ENCODE measurements at places on chromosomes 1 and 21. TPM values are rescaled to one million over a fixed set of nuclear protein-coding genes. Genes with fewer than 3 reads are reported as not detected.

DNA sequence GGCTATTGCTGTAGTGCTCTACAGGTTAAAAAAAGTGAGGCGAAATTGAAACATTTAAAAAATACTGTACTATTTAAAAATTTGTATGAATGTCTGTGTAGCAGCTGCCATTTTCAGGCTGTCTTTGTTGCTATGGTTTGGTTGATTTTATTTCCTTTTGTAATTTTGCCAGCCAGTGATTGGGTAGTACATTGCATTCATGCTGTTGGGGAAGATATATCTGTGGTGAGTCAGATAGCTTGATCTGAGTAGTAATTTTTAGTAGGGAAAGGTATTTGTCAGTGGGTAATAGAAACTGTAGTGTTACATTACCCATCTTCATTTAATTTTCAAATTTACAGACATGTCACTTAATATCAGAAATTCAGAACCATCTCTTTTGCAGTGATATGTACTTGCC, 15.0 kb downstream of the NFIA start:
- DNase-seq, result no peak

DNA sequence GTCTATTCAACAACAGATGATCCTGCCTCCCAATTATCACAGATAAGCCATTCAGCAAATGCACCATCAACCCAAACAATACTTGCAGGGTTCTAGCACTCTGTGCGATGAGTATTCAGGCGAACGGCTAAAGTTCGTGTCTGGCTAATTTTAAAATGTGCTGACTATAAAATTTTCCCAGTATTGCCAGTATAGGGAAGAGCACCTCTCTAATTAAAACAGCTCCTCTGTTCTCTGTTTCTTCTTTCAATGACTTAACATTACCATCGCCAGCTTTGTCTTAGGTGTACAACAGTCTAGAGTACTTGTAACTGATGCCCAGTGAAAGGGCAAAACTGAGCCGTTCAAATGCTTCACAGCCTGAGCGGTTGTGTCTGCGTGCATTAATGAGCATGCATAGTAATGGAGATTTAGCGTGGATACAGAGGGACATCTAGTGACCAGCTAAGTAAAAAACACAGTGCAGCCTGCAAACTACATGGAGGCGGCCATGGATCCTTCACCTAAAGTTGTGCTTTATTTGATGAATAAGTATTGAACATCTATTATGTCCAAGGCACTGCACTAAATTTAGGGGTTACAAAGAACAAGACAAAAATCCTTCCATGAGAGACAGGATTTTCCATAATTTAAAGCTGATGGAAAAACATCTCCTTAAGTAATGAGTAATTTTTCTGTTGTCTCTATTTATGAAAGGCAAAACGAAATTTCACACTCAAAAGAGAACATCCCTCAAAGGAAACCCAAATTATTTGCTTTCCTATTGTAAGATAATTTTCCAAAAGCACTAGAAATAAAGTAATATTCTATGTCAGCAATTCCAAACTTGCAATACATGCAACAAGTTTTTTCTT, 120.0 kb downstream of the SETD4 start:
- DNase-seq, result peak; percentile 65

- DNase-seq, result no peak
Observed at GRCh38 chr1:198179556-198179981, 22.8 kb downstream of the NEK7 start.

DNA sequence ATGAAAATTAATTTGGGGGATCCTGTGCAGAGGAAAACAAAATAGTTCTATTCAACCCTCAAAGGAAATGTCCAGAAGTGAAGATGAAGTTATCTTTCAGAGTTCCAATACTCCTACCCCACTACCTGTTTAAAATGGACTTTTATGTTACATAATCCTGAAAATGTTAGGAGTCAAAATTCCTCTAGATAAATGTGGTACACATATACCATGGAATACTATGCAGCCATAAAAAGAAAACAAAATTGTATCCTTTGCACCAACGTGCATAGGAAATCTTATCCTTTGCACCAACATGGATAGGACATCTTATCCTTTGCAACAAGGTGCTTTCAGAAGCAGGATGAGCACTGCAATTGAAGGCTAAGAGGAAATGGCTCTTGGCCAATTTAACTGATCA, 245.2 kb downstream of the LTN1 start:
- DNase-seq, result no peak

DNA sequence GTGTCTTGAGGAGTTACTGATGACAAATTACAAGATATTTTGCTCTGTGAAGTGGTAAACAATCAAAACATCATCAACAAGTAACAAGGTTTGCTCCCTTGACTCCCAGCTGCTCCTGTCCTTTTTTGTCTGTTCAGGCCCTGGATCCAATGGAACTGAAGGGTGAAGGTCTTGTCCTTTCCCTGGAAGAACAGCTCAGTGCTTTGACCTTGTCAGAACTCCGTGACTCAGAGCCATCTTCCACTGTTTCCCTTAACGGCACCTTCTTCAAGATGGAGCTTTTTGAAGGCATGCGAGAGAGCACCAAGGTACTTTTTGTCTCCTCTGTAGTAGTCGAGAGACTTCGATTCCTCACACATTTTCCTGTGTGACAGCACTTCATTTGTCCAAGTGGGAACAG, 29.0 kb downstream of the TRIM45 start:
- DNase-seq, result no peak

- DNase-seq, result peak; percentile 40
Observed at GRCh38 chr1:111656086-111657017, 36.8 kb downstream of the RAP1A start.

GRCh38 chr1:57503337-57503736, 79.5 kb upstream of the DAB1 start:
- DNase-seq, result no peak

GRCh38 chr21:27346041-27346448, 379.2 kb upstream of the ADAMTS5 start:
- no peak for DNase-seq

- DNase-seq, result no peak
Observed at GRCh38 chr1:111504097-111504496, 664 bp upstream of the ADORA3 start.

GRCh38 chr1:3054474-3054873, 14.5 kb upstream of the PRDM16 start:
- DNase-seq, result no peak

DNA sequence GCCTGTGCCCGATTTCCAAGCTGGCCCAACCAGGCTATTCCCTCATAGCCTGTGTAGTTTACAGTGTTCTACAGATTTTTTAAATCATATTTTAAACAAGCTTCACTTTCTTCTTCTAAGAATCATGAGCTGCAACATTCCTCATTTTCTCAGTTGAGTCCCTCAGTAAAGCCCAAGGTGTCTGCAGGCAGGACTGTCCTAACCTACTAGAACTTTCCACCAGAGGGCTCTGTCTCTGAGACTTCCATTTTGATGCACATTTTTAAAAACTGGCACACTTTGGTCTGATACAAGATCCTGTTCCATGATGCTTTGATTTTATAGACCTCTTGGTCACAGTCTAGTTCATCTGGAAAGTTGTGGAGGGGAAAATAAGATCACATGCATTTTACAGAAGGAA, 21.6 kb upstream of the SLAMF6 start:
- DNase-seq, result peak; percentile 60

GRCh38 chr1:217881607-217882332, 250.6 kb downstream of the SPATA17 start:
- no peak for DNase-seq

DNA sequence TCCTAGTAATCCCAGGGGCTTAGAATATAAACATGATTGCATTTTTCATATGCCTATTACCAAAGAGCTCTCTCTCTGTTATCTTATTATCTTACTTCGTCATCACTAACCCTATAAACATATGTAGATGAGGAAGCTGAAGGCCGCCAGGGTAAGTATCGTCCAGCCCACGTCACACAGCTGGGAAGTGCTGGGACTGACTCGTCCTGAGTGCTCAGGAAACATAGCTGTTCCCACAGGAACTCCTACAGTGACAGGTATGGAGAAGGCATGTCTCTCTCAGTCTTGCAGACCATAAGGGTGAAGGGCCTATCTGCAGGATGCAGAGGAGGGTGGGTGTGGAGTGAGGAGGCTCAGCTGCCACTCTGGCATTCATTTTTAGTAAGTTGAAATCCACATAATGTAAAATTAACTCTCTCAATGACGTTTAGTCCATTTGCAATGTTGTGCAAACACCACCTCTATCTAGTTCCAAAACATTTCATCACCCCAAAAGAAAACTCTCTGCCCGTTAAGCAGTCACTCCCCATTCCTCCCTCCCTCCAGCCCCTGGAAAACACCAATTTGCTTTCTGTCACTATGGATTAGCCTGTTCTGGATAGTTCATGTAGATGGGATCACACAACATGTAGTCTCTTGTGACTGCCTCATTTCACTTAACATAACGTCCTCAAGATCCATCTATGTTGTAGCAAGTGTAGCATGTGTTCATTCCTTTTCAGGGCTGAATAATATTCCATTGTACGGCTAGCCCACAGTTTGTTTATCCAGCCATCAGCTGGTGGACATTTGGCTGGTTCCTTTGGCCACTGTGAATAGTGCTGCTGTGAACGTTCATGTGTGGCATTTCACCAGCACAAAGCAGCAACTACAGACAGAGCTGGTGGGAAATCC, 68.3 kb downstream of the TCP10L start:
- no peak for DNase-seq

DNA sequence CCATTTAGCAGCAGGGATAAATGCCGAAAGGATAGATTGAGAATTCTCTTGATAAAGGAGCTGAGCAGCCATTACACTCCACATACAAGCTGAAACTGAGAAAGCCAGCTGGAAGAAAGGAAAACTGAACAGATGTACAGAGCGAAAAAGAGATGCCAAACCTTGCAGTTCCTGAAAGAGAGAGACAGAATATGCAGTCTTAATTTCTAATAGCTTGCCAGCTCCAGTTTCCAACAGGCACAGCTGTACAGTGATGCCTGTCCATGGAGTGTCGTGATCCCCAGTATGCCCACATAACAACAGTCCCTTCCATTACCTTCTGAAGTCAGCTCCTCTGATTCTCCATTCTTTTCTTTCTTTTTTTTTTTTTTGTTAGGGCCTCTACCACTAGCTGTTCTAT, 22.7 kb downstream of the ABL2 start:
- DNase-seq, result no peak

- DNase-seq, result no peak
Observed at GRCh38 chr1:232610192-232610901, 19.6 kb downstream of the SIPA1L2 start.

DNA sequence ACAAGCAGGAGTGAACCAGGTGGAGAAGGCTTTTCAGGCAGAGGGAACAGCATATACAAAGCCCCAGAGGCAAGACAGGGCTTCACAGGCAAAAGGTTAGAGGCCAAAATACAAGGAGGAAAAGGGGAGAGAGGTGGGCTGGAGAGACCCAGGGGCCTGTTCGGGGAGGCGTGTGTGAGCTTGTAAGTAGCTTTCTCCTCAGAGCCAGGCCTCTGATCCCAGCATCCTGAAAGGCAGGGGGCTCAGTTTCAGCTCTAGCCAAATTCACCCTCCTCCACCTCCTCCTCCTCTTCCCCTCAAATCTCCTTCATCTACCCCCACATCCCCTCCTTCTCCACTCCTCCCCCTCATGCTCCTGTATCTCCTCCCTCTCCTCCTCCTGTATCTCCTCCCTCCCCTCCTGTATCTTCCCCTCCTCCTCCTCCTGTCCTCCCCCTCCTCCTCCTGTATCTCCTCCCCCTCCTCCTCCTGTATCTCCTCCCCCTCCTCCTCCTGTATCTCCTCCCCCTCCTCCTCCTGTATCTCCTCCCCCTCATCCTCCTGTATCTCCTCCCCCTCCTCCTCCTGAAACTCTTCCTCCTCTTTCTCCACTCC, 148.6 kb downstream of the ST6GALNAC5 start:
- DNase-seq, result no peak

GRCh38 chr1:25445993-25446538, 15.4 kb downstream of the MACO1 start:
- DNase-seq, result no peak

GRCh38 chr1:8540261-8540941, 222.5 kb downstream of the SLC45A1 start:
- DNase-seq, result no peak

Gene CELA3B
- polyA plus RNA-seq, result 0.21 TPM

Gene PTPN14
- polyA plus RNA-seq, result 10.2 TPM

Gene SPRR2F
- 1.3 TPM for polyA plus RNA-seq

Gene IVL
- polyA plus RNA-seq, result not detected

Gene CDA
- polyA plus RNA-seq, result 0.64 TPM

Gene DPT
- 11.4 TPM for polyA plus RNA-seq
